ENCODE measurements at places on chromosomes 6 and 20.

- DNase-seq, result no peak
Observed at GRCh38 chr6:135329851-135330803, 149.0 kb downstream of the MYB start.

- no peak for DNase-seq
Observed at GRCh38 chr20:60505423-60505822, 547.2 kb downstream of the CDH26 start.

DNA sequence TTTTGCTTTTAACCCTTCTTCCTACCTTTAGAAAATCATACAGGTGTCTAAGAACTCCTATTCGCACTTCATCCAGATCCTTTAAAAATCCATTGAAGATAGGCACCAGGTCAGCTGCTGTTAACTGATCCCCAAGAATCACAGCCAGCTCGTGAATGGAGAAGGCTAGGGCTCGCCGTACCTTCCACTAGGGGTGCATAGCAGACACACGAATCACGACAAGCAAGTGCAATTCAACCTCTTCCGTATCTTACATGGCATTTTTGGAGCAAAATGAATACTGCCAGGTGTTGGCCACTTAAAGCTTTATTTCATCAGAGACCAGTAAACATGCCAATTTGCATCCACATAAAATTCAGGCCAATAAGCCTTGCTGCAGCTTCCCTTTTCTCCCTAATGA, 10.8 kb upstream of the ANKRD60 start:
- no peak for DNase-seq

GRCh38 chr20:588932-589672, 21.0 kb downstream of the TCF15 start:
- no peak for DNase-seq

DNA sequence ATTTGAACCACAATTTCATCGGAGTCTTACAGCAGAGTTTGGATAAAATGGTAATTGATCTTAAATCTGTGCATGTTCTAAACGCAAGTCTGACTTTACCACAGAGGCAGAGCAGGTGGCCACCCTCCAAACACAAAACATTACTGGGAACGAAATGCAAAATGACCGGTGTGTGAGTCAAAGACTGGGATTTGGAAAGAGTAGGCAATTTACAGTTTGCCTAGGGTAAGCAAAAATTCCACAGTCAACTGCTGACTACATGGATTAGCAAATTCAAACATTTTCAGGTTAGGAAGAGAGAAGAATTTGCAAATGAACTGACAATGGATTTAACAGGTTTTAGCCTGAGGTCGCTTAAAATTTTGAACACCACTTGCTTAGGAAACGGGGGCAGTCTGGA, 444.4 kb downstream of the HDGFL1 start:
- peak; percentile 22 for DNase-seq

GRCh38 chr6:54876365-54876764, 29.8 kb downstream of the FAM83B start:
- DNase-seq, result no peak

DNA sequence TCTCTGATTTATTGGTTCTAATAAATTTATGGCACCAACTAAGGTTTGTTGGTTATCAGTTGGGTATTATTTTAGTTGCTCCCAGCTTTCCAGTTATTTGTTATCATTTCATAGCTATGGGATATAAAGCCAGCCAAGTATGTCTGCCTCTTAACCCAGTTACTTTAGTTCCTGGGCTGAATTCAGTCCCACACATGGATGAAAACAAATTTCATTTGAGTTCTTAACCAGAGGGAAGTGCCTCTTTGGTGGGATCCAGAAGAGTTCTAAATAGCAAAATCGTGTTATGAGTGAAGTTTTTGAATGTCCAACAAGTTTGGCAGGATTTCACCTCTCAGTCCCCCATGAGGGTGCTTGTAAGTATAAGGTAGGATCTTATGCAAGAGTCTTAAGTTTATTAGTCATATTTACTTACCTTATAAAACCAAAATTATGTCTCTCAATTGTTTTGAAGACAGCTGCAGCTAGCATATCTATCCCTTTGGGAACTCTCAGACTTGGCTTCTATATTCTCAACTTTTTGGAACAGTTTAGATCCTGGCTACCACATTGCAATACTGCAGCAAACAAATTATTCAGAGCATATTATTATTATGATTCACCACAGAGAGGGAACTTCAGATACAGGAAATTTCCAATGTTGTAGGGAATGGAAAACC, 683.6 kb downstream of the BCKDHB start:
- peak; percentile 80 for DNase-seq

DNA sequence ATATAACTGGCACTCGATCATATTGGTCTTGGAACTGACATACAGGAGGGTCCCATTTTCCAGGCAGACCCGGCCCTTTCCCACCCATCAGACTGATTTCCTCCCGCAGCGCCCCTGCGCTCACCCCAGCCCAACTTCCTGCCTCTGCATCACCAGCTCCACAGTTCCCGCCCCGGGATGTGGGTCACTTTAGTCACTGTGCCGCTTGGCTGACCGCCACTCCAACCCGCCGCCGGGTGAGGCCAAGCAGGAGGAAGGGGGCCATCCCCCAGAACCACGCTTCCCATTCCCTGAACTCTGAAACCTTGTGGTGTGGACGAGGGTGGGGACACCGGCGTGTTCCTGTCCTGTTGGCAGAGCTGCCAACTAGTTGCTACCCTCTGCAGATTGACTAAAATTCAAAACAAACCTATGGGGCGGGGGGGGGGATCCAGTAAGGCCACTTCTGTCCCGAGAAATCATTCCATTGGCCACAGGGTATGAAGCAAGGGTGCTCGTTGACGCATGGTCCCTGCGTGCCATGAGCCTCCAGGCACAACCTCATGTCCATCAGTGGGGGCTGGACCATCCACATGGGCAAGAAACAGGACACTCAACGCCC, 12.3 kb downstream of the TGM2 start:
- peak; percentile 34 for DNase-seq

DNA sequence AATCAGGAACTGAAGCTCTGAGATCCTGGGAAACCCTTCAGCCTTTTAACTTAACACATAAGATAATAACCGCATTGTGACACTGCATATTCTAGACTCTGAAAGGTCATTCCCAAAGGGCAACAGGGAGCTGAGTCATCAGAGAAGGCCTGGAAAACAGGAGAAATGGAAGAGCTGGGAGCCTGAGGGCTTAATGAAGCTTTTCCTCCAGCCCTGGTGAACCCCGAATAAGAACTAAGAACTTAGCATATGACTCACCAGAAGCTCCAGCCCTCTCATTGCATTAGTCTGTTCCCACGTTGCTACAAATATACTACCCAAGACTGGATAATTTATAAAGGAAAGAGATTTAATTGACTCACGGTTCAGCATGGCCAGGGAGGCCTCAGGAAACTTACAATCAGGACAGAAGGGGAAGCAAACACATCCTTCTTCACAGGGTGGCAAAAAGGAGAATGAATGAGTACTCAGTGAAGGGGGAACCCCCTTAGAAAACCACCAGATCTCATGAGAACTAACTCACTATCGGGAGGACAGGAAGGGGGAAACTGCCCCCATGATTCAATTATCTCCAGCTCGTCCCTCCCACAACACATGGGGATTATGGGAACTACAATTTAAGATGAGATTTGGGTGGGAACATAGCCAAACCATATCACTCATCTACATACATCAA, 648.5 kb downstream of the TFAP2A start:
- peak; percentile 27 for DNase-seq

- no peak for DNase-seq
Observed at GRCh38 chr20:33475381-33476152, 14.3 kb upstream of the CBFA2T2 start.

GRCh38 chr20:46772901-46773300, 63.5 kb downstream of the SLC2A10 start:
- DNase-seq, result no peak

DNA sequence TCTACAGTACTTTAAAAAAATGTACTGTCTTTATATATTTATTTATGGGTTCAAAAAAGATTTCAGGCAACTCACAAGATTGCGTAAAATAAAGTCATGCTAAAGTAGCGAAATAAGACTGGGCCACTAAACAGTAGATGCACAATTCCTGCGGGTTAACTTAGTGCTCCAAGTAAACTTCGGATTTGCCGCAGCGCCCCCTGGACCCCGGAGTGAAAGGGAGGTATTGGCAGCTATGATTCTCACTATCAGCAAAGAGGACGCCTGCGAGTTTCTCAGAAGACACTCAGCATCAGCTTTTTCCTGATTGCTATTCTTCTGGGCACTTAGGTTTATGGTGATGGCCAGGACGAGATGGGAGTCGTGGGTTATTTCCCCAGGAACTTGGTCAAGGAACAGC, 1.4 kb downstream of the OTOR start:
- DNase-seq, result no peak

GRCh38 chr6:151058021-151058733, 181.6 kb upstream of the AKAP12 start:
- DNase-seq, result peak; percentile 50

DNA sequence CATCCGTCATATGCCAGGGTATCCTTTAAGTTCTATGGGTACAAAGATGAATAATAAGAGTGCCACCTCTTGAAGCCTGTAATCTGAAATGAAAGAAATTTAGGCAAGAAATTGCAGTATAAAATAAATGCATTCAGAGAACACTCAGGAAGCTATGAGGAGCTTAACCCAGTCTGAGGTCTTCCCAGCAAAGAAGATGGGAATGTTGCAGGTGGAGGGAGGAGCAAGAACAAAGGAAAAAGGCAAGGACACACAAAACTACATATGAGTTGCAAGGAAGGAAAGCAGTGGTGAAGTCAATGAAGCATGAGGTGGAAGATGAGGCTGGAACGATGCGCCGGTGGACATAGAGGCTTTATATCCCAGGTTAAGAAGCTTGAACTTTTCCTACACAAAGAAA, 67.0 kb upstream of the DST start:
- no peak for DNase-seq

GRCh38 chr6:81756690-81757089, 4.2 kb upstream of the TENT5A start:
- no peak for DNase-seq

DNA sequence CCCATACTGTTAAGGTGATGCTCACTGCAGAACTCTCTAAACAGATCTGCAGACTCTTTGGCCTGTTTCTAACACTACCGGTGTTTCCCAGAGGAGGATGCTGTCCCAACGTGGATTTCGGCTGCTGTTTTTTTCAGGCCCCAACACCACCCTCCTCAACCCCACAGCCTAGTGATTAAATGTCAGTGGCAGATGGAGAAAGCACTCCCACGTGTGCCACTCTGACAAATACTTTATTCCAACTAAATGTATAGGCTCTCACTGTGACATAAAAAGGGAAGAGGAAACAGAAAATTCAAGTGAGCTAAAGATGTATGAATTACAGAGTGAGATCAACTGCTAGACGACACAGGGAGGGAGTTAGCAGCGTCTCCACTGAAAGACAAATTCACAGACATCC, 3.6 kb downstream of the TBC1D20 start:
- no peak for DNase-seq

GRCh38 chr6:111725446-111726112, 119.9 kb upstream of the TRAF3IP2 start:
- DNase-seq, result no peak

DNA sequence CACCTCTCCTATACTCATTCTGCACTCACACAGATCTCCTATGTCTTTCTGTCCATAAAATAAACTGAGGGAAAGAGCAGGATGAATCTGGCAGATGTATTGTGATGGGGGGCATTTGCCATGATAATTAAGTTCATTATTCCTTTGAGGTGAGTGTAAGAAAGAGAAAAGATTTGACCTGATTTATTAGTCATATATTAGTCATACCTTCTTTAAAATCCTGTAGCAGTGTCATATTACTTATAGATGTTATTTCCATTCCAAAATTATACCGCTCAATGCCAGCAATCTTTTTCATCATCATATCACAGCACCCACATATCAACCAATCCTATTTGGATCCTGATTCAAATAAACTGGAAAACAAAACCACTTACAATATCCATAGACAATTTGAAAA, 733.3 kb upstream of the SLC35B3 start:
- DNase-seq, result no peak
